ENCODE measurements at places on chromosomes 4 and X.
A peak's percentile ranks its signal among the peaks of the same experiment; 100 is the strongest.

- DNase-seq, result peak; percentile 43
These were observed 55.5 kb downstream of the LUZP4 start for GRCh38 chrX:115344885-115345614.

GRCh38 chr4:183072176-183072575, 26.9 kb upstream of the WWC2 start:
- no peak for DNase-seq

- DNase-seq, result no peak
These were observed 7.0 kb downstream of the MTM1 start for GRCh38 chrX:150575419-150575814.

DNA sequence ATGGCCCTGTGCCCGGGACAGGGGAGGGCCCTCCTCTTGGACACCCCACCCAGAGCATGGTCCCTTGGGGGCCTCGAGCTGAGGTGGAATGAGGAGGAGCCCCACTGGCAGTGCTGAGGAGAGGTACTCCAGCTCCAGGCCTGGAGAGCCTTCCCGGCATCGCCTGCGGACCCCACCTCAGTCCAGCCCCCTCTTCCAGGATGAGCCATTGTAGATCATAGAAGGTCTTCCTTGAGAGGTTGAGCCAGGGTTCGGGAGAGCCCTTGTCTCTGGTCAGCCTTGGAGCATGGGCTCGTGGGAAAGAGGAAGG, 16.9 kb downstream of the SMIM10L2A start:
- DNase-seq, result no peak

GRCh38 chr4:41545238-41545637, 7.3 kb downstream of the LIMCH1 start:
- no peak for DNase-seq

GRCh38 chr4:140289486-140289885, 84.0 kb upstream of the SCOC start:
- DNase-seq, result no peak

- no peak for DNase-seq
These were observed 71.8 kb upstream of the PGRMC2 start for GRCh38 chr4:128359422-128359821.

- DNase-seq, result no peak
These were observed 426.7 kb downstream of the RPA4 start for GRCh38 chrX:97310373-97310772.

- no peak for DNase-seq
These were observed 23.6 kb downstream of the NUDT9 start for GRCh38 chr4:87445964-87446363.

GRCh38 chr4:23855912-23856605, 33.8 kb downstream of the PPARGC1A start:
- no peak for DNase-seq

DNA sequence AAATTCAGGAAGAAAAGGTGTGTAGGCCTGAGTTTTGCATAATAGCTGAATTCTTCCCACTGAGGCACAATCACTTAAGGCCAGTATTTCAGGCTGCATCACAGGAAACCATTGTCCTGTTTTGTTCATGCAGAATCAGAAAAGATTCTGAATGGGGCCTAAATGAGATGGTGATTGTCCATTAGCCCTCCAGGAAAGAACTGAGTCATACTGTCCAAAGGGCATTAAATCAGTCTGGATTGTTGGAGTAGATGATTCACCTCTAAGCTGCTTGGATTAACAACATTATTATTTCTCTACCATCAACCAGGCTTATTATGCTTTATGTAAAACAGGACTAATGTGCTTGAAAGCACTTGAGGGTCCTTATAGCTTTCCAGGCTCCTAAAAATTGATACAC, 36.2 kb downstream of the CT47B1 start:
- no peak for DNase-seq

- peak; percentile 49 for DNase-seq
These were observed 118.7 kb upstream of the AP1S2 start for GRCh38 chrX:15973299-15973698.

GRCh38 chr4:677431-678293, 3.3 kb downstream of the MYL5 start:
- DNase-seq, result no peak

DNA sequence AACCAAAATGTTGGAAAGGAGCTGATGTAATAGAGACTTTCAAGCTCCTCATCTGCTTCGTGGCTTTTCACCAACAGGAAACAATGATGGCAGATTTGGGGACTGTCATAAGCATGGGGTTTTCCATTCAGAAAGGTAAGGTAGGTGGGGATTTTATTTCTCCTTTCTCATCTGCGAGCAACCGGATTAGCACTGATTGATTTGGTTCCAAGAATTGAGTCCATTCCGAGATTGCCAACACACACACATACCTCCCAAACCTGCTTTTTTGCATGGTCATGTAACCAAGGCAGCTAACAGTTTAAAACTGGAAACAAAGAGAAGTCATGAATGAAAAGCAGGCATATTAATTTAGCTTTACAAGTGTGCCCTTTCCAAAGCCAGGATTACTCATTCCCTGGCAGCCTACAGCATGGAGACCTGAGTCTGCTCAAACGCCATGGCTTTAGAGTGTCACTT, 63.0 kb upstream of the LNX1 start:
- DNase-seq, result no peak

- DNase-seq, result no peak
These were observed 79.4 kb downstream of the ADGRG4 start for GRCh38 chrX:136380010-136380769.

- DNase-seq, result no peak
These were observed 1.8 kb downstream of the ZIC3 start for GRCh38 chrX:137567682-137568232.

GRCh38 chr4:82431831-82432230, 1.4 kb downstream of the ENOPH1 start:
- no peak for DNase-seq
